ENCODE measurements at places on chromosomes 2 and 18. TPM values are rescaled to one million over a fixed set of nuclear protein-coding genes. Genes with fewer than 3 reads are reported as not detected.

The GULP1 gene
- 4.6 TPM for total RNA-seq

The SAG gene
- total RNA-seq = not detected

The RGPD4 gene
- total RNA-seq = 0.10 TPM

The CAVIN2 gene
- total RNA-seq = 119 TPM

The ZNF396 gene
- 0.62 TPM for total RNA-seq

The CYP27C1 gene
- total RNA-seq = 0.10 TPM

The ERMN gene
- total RNA-seq = not detected

The SOCS6 gene
- total RNA-seq = 23.2 TPM

The MROH2A gene
- total RNA-seq = not detected

The HNRNPA3 gene
- total RNA-seq = 70.4 TPM

The SH2D6 gene
- not detected for total RNA-seq

The ZNF892 gene
- total RNA-seq = 3.0 TPM

The MTCL1 gene
- total RNA-seq = 6.7 TPM

The VIT gene
- total RNA-seq = 13.3 TPM

The RAD51AP2 gene
- 0.10 TPM for total RNA-seq

The RUFY4 gene
- total RNA-seq = not detected

The SMIM21 gene
- not detected for total RNA-seq

The CYP27A1 gene
- 7.9 TPM for total RNA-seq

The INHA gene
- total RNA-seq = 1.5 TPM

The L3MBTL4 gene
- 0.89 TPM for total RNA-seq

The GKN2 gene
- not detected for total RNA-seq

The CCDC74A gene
- 1.0 TPM for total RNA-seq

The POTEI gene
- total RNA-seq = not detected

The B4GALT6 gene
- 11.9 TPM for total RNA-seq

The METTL8 gene
- total RNA-seq = 8.2 TPM

The GPR75 gene
- total RNA-seq = 0.50 TPM

The DNAH7 gene
- 0.25 TPM for total RNA-seq

The ST8SIA5 gene
- 5.4 TPM for total RNA-seq

The TMEM37 gene
- total RNA-seq = 2.9 TPM

The VAMP5 gene
- total RNA-seq = 54.8 TPM

The AMER3 gene
- total RNA-seq = not detected

The PIEZO2 gene
- 1.1 TPM for total RNA-seq

The ESCO1 gene
- total RNA-seq = 10.1 TPM

The DCDC2C gene
- total RNA-seq = not detected

The IL1F10 gene
- not detected for total RNA-seq

The VWC2L gene
- not detected for total RNA-seq

The HOXD11 gene
- total RNA-seq = not detected

All from left ventricle myocardium superior (tissue), 1 donor.